ENCODE measurements at places on chromosomes 13 and 19. TPM values are rescaled to one million over a fixed set of nuclear protein-coding genes. Genes with fewer than 3 reads are reported as not detected.

The PRR12 gene
- total RNA-seq = 38.8 TPM

DNA sequence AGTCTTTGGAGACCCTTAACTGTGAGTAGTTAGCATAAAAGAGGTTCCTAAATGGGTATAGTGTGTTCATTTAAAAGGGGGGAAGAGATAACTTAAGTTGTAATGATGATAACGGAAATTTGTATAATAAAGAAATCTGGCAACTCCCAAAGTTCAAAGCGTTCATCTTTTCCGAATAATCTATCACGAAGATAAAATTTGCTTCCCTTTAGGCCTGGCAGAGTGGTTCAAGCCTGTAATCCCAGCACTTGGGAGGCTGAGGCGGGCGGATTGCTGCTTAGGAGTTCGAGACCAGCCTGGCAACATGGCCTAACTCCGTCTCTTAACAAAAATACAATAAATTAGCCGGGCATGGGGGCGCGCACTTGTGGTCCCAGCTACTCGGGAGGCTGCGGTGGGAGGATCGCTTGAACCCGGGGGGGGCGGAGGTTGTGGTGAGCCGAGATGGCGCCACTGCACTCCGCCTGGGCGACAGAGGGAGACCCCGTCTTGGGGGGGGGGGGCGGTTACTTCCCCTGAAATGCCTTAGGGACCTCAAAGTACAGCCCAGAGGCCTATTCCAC is 934 bp downstream of the N4BP2L2 start:
- peak; percentile 9 for DNase-seq
- H3K27ac ChIP-seq = peak overlapping the region; percentile 98
- peaks cover 11% of the 10 kb centered on the region for H3K4me1 ChIP-seq
- peaks cover 10% of the 10 kb centered on the region for H3K36me3 ChIP-seq
- H3K27me3 ChIP-seq = peaks cover 2% of the 10 kb centered on the region

The ZNF534 gene
- not detected for total RNA-seq

DNA sequence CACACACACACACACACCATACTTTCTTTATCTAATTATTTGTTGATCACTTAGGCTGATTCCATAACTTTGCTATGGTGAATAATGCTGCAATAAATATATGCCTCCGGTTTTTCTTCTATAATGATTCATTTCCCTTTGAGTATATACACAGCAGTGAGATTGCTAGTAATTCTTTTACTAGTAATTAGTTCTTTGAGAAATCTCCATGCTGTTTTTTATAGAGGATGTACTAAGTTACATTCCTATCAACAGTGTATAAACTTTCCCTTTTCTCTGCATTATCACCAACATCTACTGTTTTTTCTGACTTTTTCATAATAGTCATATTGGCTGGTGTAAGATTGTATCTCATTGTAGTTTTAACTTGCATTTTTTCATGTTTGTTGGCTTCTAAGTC is 1405.1 kb downstream of the PCDH9 start:
- no peak for DNase-seq
- H3K4me1 ChIP-seq = no peaks in the 10 kb centered on the region
- no peaks in the 10 kb centered on the region for H3K36me3 ChIP-seq
- H3K27ac ChIP-seq = no peak overlapping the region

- H3K4me1 ChIP-seq = peaks cover 13% of the 10 kb centered on the region
- H3K36me3 ChIP-seq = no peaks in the 10 kb centered on the region
- H3K27me3 ChIP-seq = peaks cover 11% of the 10 kb centered on the region
- no peak overlapping the region for H3K4me3 ChIP-seq
Observed at GRCh38 chr19:17602872-17603510, 47.5 kb downstream of the COLGALT1 start.

GRCh38 chr19:29526730-29527499 is 1.1 kb downstream of the VSTM2B start:
- DNase-seq = peak; percentile 18
- peaks cover 3% of the 10 kb centered on the region for H3K36me3 ChIP-seq
- peaks cover 31% of the 10 kb centered on the region for H3K27me3 ChIP-seq
- H3K4me3 ChIP-seq = no peak overlapping the region
- peaks cover 12% of the 10 kb centered on the region for H3K4me1 ChIP-seq

The NBEA gene
- total RNA-seq = 11.7 TPM

DNA sequence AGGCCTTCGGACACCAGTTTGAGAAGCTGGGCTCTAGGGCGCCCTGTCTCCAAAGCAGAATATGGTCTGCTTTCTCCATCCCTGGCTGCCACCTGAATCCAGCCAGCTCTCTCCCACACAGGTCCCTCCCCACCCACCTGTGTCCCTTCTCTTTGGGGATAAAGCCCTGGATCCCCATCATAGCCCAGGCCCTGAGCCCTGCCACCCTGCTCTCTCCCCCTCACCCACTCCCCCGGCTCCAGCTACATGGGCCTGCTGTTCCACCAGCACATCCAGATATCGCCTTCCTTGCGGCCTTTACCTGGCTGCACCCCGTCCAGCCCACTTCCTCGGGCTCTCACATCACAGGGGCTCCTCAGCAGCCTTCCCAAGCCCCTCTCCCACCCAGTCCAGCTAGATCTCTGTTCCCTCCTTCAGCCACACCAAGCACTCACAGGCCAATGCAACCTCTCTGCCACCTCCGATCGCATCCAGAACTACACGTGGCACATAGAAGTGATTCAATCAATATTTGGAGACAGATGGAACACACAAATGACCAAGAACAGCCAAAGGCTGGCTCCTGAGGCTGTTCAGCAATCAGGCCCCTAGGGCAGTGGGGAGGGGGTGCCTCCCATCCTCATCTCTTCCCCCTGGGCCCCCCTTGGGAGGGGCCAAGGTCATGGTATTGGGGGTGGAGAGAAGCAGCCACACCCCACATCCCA is 7.6 kb downstream of the AKT2 start:
- H3K36me3 ChIP-seq = peaks cover 7% of the 10 kb centered on the region
- no peak overlapping the region for H3K4me3 ChIP-seq
- peak overlapping the region; percentile 24 for H3K27ac ChIP-seq

GRCh38 chr13:20981370-20982095 is 79.0 kb upstream of the XPO4 start:
- peaks cover 11% of the 10 kb centered on the region for H3K4me1 ChIP-seq
- peaks cover 6% of the 10 kb centered on the region for H3K27me3 ChIP-seq

The F7 gene
- total RNA-seq = not detected

DNA sequence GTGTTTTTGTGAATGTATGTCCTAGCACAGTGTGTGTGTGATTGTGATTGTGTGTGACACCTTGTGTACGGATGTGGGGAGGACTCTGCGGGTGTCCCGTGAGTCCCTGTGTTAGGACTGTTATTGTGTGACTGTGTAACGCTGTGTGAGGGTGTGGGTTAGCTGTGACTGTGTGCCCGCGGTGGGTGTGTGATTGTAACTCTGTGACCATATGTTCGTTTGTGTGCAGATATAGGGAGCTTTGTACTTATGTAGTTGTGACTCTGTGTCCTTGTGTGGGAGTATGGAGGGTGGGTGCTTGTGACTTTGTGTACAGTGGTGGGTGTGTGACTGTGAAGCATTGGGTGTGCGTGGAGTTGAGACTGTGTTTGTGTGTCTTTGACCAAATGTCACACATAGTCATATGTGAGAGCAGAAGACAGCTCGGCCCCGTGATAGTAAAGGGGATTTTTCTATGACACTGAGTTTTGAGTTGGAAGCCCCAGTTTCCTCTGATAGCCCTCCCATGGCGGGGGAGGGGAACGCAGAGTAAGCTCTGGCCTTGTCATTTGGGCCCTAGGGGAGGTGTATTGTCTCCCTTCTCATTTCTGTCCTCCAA is 949 bp upstream of the ZNF260 start:
- H3K4me3 ChIP-seq = peak overlapping the region; percentile 100
- H3K4me1 ChIP-seq = peaks cover 18% of the 10 kb centered on the region
- peaks cover 11% of the 10 kb centered on the region for H3K27me3 ChIP-seq

- no peaks in the 10 kb centered on the region for H3K27me3 ChIP-seq
- H3K36me3 ChIP-seq = no peaks in the 10 kb centered on the region
- DNase-seq = no peak
- H3K4me1 ChIP-seq = peaks cover 11% of the 10 kb centered on the region
- H3K27ac ChIP-seq = no peak overlapping the region
- H3K4me3 ChIP-seq = no peak overlapping the region
Observed at GRCh38 chr13:76222511-76222910, 586.4 kb downstream of the LMO7 start.

DNA sequence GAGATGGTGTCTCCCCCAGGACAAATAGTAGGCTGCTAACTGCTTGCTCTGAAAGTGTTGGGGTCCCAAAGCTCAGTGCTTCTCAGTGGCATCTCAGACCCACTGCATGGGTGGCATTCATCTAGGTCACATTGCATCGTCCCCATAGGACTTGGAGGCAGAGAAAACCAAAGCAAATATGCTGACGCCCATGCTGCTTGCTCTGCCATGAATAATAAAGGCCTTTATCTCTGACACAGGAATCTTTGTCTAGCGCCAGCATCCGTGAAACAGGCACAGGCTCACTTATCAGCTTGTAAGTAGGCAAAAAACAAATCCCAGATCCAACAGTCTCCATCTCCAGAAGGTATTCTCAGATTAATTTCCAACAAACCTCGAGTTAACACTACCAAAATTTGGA is 18.9 kb upstream of the IPO5 start:
- H3K36me3 ChIP-seq = no peaks in the 10 kb centered on the region

DNA sequence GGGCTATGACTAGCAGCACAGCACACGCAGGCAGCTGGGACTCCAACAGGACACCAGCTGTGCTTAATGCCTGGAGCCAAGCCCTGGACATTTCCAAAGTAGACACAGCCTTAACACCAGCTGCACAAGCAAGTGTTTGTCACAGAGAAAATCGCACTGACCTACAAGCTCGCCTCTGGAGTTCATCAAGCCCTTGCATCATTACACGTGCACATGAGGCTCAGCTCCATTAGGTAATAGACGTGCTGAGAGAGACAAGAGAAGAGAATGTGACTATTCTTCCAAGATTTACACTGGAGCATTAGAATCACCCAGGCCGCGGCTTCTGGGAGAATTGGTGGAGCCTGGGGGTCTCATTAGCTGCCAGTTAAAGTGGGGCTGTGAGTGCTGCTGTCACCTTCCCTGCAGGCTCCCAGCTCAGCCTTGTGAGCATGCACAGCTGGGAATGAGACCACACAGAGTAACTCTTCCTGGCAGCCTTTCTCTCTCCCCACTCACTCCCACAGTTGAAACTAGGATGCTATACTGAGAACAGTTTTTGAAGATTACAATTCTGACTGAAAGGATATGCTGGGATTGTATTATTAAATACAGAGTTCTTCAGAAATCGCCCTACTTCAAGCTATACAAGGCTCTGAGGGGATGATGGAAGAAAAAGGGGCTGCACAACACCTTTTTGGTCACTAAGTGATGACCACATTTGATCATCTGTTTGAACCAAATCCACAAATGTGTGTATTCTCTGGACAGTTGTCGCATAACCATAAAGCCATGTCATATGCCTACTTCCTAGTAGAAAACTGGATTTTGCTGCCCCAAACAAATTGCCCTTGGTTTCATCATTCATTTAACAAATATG is 10.5 kb downstream of the STOML3 start:
- no peak for DNase-seq
- no peaks in the 10 kb centered on the region for H3K36me3 ChIP-seq
- peaks cover 16% of the 10 kb centered on the region for H3K4me1 ChIP-seq
- H3K4me3 ChIP-seq = no peak overlapping the region
- H3K27me3 ChIP-seq = peaks cover 3% of the 10 kb centered on the region

- H3K4me3 ChIP-seq = no peak overlapping the region
- H3K27ac ChIP-seq = no peak overlapping the region
- no peak for DNase-seq
- H3K27me3 ChIP-seq = no peaks in the 10 kb centered on the region
- H3K36me3 ChIP-seq = no peaks in the 10 kb centered on the region
- H3K4me1 ChIP-seq = no peaks in the 10 kb centered on the region
Observed at GRCh38 chr13:66663711-66664110, 566.4 kb downstream of the PCDH9 start.

The KLF2 gene
- 48.9 TPM for total RNA-seq

The OVOL3 gene
- total RNA-seq = not detected

DNA sequence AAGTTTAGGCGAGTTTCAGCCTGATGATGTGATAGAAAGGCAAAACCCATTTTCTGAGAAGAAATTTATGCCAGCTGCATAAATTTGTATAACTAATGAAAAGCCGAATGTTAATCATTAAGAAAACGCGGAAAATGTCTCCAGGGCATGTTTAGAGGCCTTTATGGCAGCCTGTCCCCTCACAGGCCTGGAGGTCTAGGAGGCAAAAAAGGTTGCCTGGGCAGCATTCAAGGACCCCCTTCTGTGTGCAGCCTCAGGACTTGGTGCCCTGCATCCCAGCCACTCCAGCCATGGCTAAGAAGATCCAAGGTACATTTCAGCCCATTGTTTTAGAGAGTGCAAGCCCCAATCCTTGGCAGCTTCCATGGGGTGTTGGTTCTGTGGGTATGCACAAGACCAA is 614.2 kb downstream of the SLITRK5 start:
- H3K4me3 ChIP-seq = no peak overlapping the region
- H3K36me3 ChIP-seq = no peaks in the 10 kb centered on the region
- no peak overlapping the region for H3K27ac ChIP-seq
- H3K4me1 ChIP-seq = no peaks in the 10 kb centered on the region

The IRGC gene
- not detected for total RNA-seq

- H3K27ac ChIP-seq = no peak overlapping the region
- no peaks in the 10 kb centered on the region for H3K4me1 ChIP-seq
- H3K4me3 ChIP-seq = no peak overlapping the region
Observed at GRCh38 chr13:70959035-70959775, 851.0 kb upstream of the KLHL1 start.

DNA sequence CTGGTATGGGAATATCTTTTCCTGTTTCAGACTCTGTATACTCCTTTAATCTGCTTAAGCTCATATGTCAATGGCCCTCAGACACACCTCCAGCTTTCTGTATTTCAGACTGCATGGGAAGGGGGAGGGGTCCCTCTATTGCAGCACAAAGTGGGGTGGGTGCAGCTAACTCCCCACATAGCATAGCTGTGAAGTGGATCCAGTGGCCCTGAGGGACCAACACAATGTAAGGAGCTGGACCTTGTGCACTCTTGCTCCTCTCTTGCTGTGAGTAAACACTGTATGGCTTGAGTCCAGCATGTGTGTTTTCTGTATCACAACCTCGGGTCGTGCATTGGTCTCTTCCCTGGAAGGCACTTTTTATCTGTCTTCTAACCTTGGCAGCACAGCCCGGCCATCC is 669.9 kb downstream of the PCDH9 start:
- no peak for DNase-seq
- no peaks in the 10 kb centered on the region for H3K27me3 ChIP-seq
- no peaks in the 10 kb centered on the region for H3K36me3 ChIP-seq
- H3K27ac ChIP-seq = no peak overlapping the region
- H3K4me3 ChIP-seq = no peak overlapping the region

DNA sequence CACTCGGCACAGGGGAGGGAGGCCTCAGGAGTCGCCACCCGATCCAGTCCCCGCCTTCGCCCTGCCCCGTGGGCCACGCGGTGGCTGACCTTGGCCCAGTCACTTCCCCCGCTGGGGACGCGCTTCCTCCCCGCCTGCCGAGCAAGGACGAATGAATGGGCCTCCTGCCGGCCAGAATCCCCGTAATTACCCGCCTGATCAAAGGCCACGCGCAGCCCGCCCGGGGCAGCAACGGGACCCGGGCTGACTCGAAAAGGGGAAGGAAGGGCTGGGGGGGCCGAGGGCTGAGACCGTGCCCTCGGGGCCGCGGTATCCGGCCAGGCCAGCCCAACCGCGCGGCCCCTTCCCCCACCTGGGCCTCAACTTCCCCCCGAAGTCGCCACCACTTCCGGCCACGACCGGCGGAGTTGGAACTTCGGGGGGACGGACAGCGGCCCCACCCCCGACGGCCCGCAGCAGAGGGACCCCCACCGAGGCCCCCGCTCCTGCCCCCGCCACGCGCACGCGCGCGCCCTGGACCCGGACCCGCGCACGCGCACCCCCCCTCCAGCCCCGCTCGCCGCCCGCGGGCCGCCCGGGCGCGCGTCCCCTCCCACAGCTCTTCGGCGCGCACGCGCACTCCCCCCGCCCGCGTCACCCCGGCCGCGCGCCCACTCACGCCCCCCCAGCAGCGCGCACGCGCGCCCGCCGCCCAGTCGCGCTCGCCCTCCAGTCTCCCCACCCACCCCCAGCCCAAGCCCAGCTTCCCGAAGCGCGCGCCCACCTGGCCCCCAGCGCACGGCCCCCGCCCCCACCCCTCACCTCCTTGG is 520 bp downstream of the ZNF787 start:
- H3K4me3 ChIP-seq = peak overlapping the region; percentile 90
- H3K4me1 ChIP-seq = peaks cover 22% of the 10 kb centered on the region
- DNase-seq = peak; percentile 77
